ENCODE measurements at places on chromosomes 6 and 20.

- no peak for DNase-seq
Observed at GRCh38 chr6:21845018-21845417, 251.5 kb downstream of the SOX4 start.

- no peak for DNase-seq
Observed at GRCh38 chr6:44128020-44128917, 915 bp downstream of the TMEM63B start.

DNA sequence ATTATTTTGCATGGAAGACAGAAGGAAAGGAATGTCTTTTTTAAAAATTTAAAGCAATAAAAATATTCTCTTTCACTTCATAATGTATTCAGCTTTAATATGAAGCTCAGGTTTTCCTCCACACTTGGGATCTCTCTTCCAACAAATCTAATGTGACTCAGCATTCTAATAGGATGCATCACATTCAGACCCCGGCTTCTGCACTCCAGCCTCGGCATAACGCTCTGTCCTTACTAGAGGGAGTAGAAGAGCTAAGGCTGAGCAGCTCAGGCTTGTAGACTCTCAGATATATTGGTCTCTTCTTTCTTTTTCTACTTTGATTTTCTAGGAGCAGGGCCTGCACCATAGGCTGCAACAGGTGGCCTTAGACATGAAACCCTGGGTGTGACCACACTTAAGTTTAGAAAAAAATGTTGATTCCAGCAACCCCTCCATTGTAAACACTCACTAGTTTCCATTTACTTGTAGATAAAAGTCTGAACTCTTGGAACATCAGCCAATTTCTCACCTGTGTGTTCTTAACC lies 161.7 kb downstream of the PAK5 start:
- no peak for DNase-seq

- DNase-seq: no peak
Observed at GRCh38 chr20:51221791-51222408, 199.0 kb upstream of the KCNG1 start.

- no peak for DNase-seq
Observed at GRCh38 chr6:146286961-146287360, 256.7 kb upstream of the RAB32 start.

DNA sequence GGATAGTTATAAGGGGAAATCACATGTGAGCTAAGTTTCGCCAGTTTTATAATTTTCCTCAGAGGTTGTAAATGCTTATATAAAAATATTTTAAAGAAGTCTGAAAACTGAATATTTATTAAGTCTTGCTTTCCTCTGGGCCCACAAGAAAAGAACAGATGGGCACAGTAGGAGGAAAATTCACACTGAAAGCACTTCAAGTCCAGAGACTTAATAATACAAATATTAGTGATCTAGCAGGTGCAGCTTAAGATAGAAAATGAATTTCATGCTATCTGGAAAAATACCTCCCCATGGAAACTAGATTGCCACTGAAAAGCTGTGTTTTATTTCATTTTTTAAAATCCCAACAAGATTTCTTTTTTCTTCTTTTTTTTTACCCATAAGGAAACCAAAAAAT lies 47.2 kb downstream of the ORC3 start:
- no peak for DNase-seq

DNA sequence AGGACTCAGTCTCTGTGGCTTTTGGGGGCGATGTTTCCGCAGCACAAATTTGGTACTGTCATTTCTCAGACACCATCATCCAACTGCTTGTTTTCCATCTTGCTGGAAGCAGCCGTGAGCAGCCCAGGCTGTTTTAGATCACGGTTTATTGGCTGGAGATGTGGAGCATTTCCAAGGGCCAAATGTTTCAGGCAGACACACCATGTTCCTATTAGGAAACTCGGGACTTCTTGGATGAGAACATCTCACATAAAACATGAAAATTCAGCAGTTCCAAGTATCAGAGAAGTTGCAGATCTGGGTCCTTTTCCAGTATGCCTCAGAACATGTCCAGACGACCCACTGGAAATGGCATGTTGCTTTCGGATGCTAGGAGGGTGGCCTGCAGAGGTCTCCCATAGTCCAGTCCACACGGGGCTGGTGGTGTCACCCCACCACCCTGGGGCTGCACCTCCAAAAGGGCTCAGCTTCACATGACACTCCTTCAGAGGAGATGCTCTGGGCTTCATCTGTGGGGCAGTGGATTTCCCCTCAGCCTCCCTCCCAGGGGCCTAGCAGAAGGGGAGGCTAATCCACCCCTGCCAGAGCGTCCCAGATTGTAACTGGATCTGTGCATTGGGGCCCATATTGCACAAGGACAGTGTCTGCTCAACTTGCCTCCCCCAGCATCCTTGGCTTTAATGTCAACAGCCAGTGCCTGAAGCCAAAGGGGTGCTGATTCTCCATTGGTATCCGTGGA lies 176.3 kb downstream of the SCP2D1 start:
- DNase-seq: no peak

DNA sequence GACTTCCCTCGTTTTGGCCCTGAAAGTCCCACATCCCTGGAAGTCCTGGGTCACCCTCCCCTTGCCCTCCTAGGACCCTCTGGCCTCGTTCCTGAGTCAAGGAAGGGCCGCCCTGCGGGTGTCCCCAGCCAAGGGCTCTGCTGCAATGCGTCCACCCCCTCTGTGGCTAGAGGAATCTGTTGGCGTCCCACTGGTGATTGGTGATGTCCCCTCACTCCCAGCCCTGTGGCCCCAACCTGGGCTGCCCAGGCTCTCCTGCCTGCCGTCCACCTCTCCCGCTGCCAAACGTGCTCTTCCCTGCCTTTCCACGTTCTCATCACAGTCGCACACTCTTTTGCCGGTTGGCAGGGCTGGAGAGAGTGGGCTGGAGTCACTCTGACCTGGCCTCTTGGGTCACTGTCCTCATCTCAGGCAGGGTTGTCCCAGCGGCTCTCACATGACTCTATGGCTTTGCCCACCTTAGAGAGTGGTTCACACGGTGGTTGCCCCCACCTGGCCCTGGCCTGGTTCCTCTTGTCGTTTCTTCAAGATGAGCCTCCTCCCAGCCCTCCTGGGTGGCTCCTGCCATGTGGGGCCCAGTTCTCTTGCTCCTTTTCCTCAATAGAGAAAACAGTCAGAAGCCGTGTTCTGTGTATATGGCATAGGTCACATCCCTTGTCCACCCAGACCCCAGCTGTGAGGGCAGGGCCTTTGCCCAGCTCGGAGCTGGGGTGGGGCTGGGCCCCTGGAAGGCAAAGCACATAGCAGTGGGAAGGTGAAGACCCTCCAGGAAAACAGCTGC lies 100.9 kb downstream of the TMEM242 start:
- DNase-seq: no peak

DNA sequence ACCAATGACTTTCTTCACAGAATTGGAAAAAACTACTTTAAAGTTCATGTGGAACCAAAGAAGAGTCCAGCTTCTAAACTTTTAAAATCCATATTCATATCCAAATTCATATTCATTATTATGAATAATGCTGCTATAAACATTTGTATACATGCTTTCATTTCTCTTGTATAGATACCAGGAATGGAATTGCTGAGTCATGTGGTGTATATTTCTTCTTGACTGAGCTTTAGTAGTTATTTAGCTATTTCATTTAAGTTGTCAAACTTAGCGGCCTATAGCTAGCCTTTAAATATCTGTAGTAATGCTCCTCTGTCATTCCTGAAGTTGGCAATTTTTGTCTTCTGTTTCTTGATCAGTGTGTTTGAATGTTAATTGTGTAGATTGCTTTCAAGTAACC lies 19.8 kb upstream of the SMIM28 start:
- no peak for DNase-seq

DNA sequence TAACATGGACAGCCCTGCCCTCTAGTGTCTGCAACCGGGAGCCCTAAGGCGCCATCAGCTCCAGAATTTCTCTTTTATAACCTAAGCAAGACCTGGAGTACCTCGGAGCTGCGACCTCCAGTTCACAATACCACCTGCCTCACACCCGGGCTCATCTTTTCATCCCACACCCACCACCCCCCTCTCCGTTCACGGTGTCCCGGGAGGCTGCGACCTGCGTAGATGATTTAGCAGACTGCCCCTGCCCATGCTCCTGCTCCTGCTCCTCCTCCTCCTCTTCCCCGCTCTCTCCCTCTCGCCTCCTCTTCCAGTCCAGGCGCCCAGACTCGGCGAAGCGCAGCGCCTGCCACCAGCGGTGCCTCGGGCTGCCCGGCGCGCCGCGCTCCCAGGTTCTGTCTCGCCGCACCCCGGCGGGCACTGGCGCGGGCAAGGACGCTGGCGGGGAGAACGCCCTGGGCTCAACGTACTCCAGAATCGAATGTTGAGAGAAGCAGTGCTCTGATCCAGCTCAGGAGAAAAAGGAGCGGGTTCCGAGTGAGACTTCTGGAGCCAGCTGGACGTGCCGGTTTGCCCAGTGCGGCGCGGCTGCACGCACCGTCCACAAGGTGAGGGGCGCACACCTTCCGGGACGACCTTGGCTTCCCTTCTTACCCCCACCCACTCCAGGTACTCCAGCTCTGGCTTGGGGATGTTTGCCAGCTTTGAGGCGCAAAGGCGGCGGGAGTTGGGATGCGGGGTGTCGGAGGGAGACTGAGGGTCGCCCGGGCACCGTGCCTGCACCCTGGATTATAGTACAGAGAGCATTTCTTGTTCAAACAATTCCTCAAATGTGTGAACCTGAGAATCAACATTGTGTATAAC lies at the start of gene HTR1E:
HTR1E (plus strand) TSS at position 310 of the 861 bp plus-strand sequence. CDS start 77,807 bp downstream, outside the sequence.
- DNase-seq: no peak

- DNase-seq: no peak
Observed at GRCh38 chr6:2695454-2696095, 55.1 kb downstream of the MYLK4 start.

Data from activated CD8-positive, alpha-beta memory T cell treated with anti-CD3 and anti-CD28 coated beads for 1 hour (primary cell).